Chondrocyte (in vitro differentiated cells): ENCODE measurements at places on chromosomes 3 and 15.

DNA sequence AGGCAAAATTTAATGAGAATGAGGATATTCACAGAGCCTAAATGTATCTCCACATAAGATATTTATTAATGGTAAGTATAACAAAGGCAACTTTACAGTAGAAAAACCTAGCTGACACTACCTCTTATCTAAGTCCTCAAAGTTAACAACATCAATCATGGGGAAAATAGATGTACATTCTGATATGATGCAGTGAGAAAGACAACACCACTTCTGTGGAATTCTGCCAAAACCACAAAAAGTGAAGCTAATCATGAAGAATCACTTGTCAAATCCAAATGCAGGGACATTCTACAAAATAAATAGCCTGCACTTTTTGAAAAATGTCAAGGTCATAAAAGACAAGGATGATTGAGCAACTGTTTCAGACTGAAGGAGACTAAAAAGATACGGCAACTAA lies 27.5 kb upstream of the EOMES start:
- no peak for DNase-seq

- no peak for DNase-seq
Observed at GRCh38 chr3:72205297-72205826, 420.4 kb upstream of the PROK2 start.

GRCh38 chr3:50314342-50314741 lies 8.2 kb downstream of the HYAL2 start:
- no peak for DNase-seq

- no peak for DNase-seq
Observed at GRCh38 chr3:101512396-101512645, 691 bp downstream of the SENP7 start.

DNA sequence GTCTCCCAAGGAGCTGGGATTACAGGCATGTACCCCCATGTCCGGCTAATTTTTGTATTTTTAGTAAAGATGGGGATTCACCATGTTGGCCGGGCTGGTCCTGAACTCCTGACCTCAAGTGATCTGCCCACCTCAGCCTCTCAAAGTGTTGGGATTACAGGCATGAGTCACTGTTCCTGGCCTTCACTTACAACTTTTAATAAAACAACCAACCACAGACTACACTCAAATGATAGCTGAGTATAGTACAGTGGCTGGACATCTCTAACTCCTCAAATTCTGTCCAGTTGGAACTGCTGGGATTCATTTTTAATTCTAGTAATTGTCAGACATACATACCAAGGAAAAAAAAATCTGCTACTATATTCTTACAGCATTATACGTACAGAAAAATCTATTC lies 71.0 kb downstream of the PBRM1 start:
- no peak for DNase-seq

DNA sequence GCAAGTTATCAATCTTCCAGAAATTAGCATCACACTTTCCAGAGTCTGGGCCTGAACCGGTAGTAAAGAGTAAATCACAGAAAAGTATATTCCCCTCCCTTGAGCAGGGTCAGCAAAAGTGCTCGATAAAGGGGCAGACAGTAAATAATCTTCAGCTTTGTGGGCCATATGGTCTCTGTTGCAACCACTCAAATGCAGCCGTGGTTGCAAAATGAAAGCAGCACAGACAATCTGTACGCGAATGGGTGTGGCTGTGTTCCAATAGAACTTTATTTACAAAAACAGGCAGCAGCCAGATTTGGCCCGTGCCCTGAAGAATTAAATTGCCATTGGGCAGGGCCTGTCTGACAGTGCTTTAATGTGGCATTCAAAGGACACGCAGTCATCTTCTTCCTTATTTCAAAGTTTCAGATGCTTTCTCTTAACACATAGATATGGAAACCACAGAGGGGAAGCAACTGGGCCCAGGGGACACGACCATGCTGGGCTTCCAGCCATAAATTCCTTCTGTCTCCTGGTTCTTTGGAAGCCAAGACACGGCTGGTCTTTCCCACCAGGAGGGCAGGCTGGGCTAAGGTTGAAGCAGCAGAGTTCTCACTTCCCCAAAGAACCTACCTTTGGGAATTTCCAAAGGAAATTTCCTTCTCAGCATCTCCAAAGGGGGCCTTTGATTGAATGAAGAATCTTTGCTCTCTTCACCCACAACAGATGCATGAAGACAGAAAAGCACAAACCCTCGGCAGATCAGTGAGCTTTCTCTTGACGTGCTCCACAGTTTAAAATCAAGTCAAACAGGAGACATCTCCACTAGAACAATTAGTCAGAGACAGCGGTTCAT lies 489.8 kb upstream of the PROK2 start:
- no peak for DNase-seq

DNA sequence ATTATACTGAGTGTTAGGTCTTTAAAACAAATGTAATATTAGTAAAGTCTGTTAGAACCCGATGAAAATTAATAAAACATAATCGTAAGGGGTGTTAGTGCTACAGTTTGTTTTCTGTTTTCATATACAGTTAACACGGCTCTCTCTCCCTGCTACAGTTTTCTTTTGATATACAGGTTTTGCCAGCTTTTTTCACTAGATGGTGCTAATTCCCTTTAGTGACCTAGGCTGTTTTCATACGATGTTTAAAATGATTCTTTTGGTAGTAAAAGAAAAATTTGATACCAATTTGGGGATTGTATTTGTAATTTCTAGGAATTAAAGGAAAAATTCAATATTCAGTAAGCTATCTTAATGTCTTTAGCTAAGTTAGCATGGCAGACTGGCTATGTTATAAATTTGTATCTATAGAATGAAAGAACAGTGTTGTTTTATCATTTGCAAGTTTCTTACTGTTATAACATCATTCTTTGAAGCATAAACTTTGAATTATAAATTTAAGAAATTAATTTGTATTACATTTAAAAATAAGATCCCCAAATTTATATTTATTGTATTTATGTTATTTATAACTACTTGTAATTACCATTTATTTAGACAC lies 11.5 kb downstream of the APH1B start:
- no peak for DNase-seq

GRCh38 chr3:114775395-114775794 lies 371.7 kb downstream of the ZBTB20 start:
- no peak for DNase-seq

DNA sequence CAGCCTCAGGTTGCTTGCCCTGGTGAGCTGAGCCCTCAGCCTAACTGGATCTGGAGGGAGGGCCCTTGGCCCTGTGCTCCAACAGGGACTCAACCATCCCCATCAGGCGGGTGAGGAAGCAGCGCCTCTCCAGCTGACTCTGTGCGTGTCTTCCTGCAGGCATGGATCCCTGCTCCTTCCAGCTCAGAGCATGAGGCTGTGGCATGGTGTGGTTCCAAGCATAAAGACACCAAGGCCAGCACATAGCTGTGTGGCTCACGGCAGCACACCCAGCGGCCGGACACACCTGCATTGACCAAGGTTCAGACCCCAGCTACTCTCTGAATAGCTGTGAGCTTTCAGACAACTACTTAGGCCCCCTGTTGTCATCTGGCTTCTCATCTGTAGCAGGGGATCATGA lies 131.0 kb upstream of the PLXNA1 start:
- no peak for DNase-seq

- DNase-seq = peak; percentile 94
Observed at GRCh38 chr15:67150023-67150860, 84.8 kb downstream of the SMAD3 start.

DNA sequence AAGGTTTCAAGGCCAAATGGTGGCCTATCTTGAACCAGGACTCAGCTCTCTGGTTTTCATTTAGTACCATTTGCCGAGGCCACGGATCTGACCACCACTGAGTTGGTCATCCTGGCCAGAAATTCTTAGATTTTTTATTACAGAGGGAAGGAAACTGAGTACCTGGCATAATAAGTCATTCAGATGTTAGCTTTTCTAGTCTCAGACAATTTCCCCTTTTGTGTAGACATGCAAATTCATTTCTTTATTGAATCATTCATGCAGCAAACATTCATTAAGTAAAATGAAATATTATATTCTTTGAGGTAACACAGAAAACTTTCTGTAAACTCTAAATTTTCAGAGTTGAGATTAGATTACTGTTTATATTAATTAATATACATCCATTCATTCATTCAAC lies 223.7 kb downstream of the PDCD6IP start:
- DNase-seq = no peak

- no peak for DNase-seq
Observed at GRCh38 chr3:124660599-124660998, 69.7 kb upstream of the UMPS start.

DNA sequence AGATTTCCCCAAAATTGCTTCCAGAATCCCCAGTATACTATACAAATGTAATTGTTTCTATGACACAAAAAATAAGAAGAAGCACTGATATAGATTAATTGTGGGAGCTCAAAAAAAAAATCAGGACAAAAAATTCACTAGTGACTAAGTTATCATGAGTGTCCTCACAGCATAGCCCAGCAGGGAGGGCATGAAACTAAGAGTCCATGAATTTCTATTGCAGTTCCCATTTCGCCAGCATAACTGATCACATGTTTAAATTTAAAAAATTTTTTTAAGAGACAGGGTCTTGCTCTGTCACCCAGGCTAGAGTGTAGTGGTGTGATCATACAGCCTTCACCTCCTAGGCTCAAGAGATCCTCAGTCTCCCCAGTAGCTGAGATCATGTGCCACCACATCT lies 10.6 kb downstream of the NCEH1 start:
- no peak for DNase-seq

DNA sequence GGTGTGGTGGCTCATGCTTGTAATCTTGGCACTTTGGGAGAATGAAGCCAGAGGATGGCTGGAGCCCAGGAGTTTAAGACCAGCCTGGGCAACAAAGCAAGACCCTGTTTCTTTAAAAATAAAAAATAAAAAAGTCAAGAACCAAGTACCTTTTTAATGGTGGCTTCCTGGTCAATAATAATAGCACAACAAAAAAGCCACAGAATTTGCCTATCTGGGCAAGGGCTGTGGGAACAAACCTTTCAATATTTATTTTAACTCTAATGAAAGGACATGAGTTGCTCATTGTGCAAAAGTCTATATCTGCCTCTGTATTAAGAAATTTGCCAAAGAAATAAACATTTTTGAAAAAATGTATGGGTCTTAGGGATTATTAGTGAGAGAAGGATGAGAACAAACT lies 2.1 kb downstream of the ZNF609 start:
- no peak for DNase-seq

GRCh38 chr3:136657526-136657925 lies 94.7 kb downstream of the STAG1 start:
- no peak for DNase-seq

GRCh38 chr15:62497356-62497755 lies 332.3 kb upstream of the C2CD4B start:
- DNase-seq = no peak

GRCh38 chr3:2793987-2794386 lies 316.2 kb downstream of the IL5RA start:
- DNase-seq = no peak

DNA sequence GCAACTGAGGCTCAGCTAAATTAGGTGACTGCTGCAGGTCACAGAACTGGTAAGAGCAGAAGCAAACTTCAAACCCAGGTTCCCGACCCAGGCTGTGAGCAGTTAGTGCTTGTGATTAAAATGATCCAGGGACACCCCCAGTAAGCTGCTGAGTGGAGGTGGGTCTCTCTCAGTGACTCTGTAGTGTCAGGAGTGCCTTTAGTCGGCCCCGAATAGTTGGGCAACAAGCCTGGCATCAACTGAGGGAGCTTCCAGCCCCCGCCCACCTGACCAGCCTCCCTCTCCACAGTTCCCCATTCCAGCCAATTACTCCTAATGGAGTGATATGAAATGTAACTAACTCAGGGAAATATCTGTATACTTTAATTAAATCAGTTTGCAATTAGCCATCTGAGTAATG lies 168.0 kb upstream of the SMAD3 start:
- no peak for DNase-seq

DNA sequence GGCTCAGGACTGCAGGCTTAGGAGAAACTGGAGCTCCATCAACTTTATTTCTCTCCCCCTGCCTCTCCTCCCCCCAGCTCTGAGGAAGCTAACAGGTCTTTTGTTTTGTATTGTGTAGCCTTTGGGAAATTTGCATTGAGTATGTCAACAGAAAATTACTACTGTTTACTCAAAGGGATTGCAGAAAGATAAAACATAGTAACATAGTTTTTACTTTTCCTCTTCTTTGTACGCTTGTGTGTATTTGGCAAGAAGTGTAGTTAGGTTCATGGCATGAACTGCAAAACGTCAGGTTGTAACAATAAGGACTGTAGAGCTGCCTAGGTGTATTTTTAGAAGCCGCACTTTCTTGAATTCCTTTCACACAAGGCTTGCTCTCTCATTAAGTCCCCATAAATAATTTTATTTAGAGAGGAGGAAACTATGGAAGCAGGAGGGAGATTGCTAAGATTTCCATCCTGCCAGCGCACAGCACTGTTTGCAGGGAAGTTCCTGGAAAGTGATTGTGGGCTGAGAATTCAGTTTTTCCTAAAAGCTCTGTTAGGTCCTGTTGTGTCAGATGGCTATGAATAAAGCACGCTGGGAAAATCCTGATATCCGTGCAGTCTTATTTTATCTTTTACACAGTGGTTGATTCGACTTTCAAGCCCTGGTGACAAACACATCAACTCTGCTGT lies 21.1 kb upstream of the SATB1 start:
- no peak for DNase-seq

DNA sequence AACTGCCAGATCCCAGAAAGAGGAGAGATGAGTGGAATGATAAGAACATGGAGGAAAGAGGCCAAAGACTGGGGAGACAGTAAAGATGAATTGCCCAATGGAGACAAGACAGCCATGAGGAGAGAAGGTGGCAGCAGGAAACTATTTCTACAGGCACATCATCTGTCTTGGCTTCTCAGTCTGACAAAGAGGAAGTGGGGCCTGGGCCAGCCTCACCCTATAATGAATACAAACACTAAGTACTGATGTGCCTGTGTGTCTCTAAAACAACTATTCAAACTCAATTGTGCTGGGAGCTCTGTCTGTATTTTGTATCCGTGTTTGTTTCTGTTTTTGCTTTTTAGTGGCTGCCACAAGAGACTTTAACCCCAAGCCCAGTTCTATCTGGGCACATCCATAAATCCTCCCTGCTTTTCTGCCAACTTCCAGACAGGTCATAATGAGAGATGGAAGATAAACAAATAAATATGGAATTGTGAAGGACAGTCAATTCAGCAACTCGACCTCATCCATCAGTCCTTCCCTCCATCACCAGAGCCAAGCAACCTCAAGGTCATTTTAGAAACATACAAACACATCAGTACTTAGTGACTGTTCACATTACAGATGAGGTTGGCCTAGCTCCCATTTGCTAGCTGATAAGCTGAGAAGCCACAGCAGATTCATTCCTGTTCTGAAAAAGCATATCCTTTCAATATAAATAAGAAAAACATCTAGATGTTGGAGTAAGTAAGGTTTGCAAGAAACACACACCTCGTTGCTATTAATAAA lies 116.7 kb downstream of the CADPS start:
- no peak for DNase-seq

GRCh38 chr3:24540821-24541220 lies 46.2 kb upstream of the THRB start:
- no peak for DNase-seq

- no peak for DNase-seq
Observed at GRCh38 chr15:69468241-69469121, 15.9 kb downstream of the RPLP1 start.

DNA sequence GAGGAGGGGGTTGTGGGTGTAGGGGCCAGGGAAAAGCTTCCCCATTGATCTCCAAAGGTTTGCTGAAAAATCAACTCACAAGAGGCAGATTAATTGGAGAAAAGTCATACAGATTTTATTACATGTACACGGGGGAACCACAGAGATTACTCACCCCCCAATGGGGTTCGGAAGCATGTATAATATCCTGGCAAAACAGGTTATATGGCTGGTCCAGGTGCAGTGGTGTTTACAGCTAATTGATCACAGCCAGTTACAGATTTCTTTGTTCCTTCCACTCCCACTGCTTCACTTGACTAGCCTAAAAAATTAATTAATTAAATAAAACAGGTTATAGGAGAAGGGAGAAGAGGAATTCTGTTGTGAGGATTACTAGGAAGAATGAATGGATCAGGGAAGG lies 22.4 kb downstream of the PRKCI start:
- DNase-seq = no peak
